ENCODE measurements at places on chromosomes 12 and 14.

GRCh38 chr14:71231521-71232393, 324.5 kb downstream of the PCNX1 start:
- no peak for DNase-seq

DNA sequence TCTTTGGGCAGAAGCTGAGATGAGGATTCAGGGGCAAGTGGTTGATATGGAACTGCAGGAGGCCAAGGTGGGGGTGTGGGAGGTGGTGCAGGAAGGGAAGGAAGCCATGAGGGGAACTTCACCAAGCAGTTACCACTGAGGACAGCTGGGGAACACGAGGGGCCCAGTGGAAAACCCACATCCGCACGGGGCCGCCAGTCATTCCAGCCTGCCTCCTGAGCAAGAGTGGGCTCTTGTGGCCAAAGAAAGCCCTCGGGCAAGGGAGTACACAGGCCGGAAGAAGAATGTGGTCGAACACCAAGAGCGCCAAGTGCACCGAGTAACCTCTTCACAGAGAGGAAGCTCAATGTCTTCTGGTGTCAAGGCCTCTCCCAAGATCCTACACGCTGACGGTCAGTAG, 252.2 kb upstream of the FOXN3 start:
- no peak for DNase-seq

GRCh38 chr12:69388371-69388770, 28.8 kb downstream of the YEATS4 start:
- no peak for DNase-seq

- DNase-seq: no peak
These were observed 21.4 kb downstream of the CCDC62 start for GRCh38 chr12:122795807-122796206.

- DNase-seq: no peak
These were observed 229.6 kb downstream of the BCAT1 start for GRCh38 chr12:24719293-24719721.

GRCh38 chr12:80792861-80793260, 76.1 kb downstream of the MYF5 start:
- no peak for DNase-seq

DNA sequence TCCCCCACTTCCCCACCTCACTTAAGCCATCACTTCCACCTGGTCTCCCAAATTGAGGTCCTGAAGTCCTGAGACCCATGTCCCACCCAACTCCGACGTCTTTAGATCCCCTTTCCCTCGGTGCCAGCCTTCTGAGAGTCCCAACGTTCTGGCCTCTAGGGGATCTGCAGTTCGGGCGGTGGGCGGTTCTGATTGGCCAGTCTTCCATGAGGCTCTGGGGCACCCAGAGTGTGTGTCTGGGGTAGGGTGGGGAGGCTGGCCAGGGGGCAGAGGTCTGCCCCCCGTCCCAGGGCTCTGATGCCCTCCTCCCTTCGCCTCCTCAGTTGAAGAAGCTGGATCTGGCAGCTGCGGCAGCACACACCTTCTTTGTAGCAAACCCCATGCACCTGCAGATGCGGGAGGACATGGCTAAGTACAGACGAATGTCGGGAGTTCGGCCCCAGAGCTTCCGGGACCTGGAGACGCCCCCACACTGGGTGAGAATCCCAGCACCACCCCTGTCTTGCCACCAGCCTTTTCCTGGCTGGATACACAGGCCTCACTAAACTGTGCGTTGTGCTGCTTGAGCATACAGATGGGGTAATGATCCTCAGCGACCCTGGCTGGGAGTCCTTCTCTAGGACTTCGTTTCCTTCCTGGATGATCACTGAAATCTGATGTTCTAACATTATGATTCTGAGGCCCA, 1.5 kb downstream of the P3H3 start:
- DNase-seq: no peak

GRCh38 chr14:28461389-28461788, 305.2 kb upstream of the FOXG1 start:
- DNase-seq: no peak

DNA sequence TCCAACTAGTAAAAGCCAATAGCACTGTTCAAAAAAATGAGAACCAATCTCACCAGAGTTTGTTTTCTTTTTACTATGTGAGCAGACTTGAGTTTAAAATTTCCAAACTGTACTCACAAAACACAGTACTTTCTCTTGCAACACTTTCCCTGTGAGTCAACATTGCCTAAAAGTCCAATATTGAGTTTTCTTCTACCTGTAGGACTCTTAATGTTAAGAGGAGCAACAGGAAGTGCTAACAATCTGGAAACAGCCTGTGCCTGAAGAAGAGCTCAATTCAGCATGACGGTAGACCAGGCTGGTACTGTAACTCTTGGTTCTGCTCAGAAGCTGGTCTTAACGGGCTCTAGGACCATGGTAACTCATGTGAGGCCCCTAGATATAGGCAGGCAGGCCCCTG, 144.3 kb downstream of the MED13L start:
- DNase-seq: no peak

DNA sequence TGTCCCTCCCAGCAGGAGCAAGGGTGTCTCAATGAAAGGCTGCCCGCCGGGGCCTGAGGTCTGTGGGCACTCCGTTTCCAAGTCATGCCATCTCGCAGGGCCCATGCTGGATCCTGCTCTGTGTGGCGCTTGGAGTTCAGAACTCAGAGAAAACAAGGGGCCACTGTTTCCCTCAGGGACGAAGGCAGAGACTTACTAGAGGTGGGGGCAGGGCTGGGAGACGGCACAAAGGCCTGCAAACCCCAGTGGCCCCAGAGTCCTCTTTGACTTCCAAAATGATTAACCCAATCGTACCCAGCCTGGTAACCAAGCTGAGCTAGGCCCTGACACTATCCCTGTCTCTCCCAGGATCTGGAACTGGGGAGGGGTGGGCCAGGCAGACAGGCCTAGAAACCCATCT, 95.8 kb downstream of the ITPK1 start:
- no peak for DNase-seq

DNA sequence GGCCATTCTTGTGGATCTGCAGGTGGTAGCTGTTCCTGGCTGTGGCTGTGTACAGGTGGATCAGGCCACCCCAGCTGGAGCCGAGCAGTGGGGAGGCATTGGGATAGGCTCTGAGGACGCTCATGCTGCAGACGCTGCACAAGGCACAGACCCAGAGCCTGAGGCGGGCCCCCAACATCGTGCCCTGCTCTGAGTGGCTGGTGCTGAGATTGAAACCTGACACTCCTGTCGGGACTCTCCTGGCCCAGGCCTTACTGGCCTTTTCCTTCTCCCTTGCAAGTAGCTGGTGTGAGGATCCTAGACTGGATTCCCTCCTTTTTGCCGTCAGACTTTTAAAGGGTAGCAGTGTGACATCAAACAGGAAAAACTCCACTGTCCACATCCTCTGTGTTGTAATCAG, at the start of gene FGF23:
FGF23 (minus strand) TSS at position 308 of the 400 bp plus-strand sequence; CDS start at position 178, 130 bp downstream.
- no peak for DNase-seq

DNA sequence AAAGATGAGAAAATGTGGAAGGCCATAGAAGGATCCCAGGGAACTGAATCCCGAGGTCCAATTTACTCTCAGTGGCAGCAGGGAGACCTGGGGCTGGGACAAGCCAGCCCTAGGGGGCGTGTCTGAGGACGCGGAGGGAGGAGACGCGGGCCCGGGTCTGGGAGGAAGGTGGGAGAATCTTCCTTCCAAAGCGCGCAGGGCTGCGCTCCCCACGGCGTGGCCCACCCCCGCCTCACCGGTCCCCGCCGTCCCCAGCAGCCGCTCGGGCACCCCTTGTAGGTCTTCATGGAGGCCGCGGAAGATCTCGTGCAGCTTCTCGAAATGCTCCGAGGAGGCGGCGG, 323 bp downstream of the VTI1B start:
- DNase-seq: no peak

DNA sequence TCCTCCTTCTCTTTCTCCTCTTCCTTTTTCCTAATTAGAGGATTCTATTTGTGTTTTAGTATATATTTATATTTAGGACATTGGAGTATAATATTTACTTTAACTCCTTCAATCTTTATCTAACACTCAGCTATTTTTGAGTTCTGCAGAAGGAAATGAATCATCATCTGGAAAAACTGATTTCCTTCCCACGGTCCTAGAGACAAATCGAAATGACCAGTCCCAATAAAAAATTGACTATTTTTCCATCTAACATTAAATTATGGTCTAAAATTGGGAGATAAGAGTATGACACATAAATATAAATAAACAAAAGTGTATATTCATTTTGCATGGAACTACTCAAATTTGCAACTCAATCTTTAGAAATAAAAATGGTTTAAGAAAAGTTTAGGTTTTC, 167.4 kb downstream of the TMTC3 start:
- DNase-seq: no peak

GRCh38 chr12:53197011-53197640, 9.9 kb downstream of the ITGB7 start:
- DNase-seq: no peak

DNA sequence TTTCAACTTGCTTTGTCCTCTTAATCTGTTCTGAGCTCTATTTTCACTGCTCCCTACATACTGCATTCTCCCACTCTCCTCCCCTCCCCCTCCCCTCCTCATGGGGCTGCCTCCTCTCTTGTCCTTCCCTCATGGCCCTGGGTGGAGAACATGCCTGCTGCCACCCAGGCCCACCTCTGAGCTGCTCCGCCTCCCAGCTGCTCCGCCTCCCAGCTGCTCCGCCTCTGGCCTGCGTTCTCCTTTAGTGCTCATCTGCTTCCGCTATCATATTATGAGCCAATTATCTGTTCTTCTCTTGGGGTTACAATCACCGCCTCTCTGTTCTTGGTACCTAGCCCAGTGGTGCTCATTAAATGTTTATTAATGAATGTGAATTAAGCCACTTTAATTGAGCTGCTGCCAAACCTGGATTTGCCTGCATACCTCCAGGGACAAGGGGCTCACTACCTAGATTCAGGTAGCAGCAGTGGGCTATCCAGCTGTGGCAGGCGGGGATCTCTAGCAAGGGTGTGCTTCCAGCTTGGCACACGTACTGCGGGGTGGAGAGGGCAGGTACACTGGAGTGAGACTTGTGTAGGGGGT, 32.0 kb upstream of the FAM181A start:
- DNase-seq: no peak

GRCh38 chr12:5506821-5507231, 74.9 kb downstream of the NTF3 start:
- peak; percentile 94 for DNase-seq

- DNase-seq: no peak
These were observed 20.0 kb upstream of the KDM2B start for GRCh38 chr12:121600702-121601336.

DNA sequence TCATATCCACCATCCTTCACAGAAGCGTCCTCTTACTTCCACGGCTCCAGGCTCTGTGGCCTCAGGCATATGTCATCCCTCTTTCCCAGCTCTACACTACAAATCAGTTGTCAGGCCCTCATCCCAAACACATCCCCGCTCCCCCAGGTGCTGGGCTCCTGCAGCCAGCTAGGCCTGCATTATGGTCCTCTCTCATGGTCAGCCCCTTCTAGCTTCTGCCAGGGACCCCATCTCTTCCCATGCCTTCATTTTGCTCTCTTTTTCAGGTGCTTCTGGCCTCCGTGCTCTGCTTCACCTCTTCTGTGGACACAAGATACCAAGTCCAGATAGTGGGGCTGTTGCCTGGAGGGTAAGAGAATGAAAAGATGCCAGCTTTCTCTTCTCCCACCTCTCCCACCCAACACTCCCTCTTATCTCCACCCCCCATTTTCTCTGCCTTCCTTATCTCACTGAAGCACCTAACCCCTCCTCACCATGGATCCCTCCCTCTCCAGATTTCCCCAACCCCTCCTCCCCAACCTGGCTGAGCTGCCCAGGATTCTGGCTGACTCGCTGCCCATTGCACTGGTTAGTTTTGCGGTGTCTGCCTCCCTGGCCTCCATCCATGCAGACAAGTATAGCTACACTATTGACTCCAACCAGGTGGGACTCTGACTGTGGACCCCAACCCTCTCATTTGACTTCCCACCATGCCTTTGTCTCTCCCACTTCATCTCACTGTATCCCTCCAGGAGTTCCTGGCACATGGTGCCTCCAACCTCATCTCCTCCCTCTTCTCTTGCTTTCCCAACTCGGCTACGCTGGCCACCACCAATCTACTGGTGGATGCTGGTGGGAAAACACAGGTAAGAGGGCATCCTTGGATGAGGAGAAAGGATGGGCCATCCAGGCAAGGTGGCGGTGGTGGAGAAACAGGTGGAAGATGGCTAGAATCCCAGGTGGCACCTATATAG, 10.4 kb downstream of the B4GALNT1 start:
- DNase-seq: no peak

GRCh38 chr12:124445826-124446225, 121.6 kb downstream of the NCOR2 start:
- DNase-seq: no peak

DNA sequence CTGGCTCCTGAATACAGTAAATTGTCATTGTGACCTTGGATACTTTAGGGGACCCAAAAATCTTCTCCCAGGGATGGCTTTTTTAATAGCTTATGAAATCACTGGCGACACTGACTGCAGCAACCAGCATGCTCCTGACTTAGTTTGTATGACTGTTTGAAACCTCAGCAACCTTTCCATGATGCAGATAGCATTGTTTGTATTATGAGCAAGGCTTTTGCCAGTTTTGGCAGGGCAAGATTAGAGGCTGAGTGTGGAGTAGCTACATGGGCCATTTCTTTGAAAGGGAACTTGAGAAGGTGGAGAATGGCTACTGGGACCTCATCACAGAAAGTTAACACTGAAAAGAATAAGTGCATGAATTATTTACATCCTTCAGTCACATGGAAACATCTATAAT, 50.9 kb downstream of the SLC4A8 start:
- no peak for DNase-seq

GRCh38 chr14:69300601-69301221, 40.8 kb downstream of the GALNT16 start:
- peak; percentile 34 for DNase-seq

GRCh38 chr12:110591451-110592051, 8.4 kb upstream of the PPTC7 start:
- DNase-seq: no peak

DNA sequence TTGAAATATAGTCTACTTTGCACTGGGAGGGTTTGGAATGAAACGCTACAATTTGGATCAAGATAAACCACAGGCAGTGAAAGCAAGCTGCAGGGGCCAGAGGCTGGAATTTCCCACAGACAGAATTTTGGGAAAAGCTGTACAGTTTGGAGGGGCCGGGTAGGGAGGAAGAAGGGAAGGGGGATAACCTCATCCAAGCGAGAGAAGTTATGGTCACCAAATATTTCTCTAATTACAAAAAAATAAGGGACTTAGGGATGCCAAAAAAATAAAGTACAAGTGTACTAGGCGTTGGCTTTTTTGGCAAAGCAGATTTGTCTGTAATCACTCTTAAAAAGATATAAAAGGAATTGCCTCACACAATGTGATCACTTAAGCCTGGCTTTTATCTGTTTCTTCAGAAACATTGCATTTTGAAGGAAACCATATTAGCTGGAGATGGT, 31.2 kb upstream of the ADGRD1 start:
- DNase-seq: no peak

GRCh38 chr12:127570793-127571360, 696.1 kb upstream of the TMEM132C start:
- DNase-seq: no peak

Data from vagina (tissue), 2 donors.